Eye (tissue), 1 donor: ENCODE measurements at places on chromosomes 3 and 15.

DNA sequence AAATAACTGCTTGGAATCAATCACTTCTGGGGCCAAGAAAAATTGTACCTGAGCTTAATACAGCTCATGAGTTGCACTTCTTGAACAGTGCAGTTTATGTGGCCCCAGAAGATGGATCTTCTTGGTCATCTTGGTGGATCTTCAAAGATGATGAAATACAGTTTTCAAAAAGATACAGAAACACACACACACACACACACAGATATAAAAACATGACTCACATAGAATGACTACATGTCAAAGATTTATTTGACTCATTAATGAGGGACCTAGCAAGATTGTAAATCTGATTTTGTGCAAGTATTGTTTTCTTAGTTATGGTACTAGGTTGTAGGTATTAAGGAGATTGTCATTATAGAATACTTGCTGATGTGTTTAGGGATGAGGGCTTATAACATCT is 32.6 kb downstream of the PDCD6IP start:
- DNase-seq = no peak

DNA sequence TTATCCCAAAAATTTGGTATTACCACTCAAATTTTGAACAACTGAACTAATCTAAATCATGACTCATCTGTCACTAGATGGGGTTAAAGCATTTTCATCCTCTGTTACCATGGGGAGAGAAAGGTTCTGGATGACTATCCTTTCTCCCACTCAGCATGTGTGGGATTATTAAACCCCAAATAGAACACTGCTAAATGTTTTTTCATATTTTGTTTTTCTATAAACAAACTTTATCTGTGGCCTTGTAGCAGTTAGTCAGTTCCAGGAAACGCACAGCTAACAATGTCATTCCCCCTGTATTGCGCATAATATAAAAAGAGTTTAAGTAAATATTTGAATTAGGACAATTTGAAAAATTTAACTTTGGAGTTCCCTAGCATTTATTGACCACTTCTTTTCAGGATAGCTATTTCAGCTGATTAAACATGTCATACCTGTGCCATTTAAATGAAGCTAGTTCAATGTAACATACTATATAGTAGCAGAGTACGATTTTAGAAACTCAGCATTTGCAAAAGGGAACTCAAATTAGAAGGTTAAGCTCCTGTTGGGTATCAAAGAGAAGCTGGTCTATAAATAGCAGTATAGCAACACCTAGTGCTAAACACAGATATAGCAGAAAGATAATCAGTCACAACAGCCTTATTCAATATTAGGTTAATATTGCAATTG is 9.2 kb upstream of the TMEM212 start:
- DNase-seq = peak; percentile 48

DNA sequence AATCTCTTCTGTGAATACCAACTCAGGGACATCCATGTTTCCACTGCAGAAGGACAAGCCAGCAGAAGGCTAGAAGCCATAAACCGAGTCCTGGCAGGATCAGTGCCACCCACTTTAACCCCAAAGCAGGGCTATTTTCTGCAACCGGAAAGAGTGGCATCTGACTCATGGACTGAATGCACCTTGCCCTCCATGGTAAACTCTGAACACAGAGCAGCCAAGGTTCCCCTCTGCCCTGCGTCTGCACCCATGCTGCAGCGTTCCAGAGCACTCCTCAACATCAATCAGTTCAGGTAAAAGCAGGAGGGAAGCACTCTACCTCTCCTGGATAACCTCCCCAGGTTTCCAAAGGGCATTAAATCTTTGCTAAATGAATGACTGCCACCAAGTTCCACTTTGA is 801 bp upstream of the NGRN start:
- DNase-seq = no peak

GRCh38 chr3:150124142-150124541 is 153.4 kb upstream of the PFN2 start:
- no peak for DNase-seq

DNA sequence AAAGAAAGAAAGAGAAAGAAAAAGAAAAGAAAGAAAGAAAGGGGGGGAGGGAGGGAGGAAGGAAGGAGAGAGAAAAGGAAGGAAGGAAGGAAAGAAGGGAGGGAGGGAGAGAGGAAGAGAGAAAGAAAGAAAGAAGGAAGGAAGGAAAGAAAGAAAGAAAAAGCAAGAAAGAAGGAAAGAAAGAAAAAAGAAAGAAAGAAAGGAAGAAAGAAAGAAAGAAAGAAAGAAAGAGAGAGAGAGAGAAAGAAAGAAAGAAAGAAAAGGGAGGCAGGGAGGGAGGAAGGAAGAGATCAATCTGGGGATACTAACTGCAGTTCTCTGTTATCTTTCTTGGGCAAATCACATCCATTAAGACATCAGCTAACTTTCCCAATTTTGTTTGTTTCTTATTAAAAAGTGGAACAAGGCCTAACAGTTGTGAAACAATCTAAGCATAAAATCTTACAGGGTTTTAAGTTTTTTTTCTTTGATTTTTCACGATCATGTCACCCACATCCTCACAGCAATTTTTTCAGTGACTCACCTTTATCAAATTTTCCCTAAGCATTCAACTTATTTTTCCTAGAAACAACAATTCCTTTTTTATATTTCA is 36.8 kb downstream of the TBC1D2B start:
- DNase-seq = no peak

DNA sequence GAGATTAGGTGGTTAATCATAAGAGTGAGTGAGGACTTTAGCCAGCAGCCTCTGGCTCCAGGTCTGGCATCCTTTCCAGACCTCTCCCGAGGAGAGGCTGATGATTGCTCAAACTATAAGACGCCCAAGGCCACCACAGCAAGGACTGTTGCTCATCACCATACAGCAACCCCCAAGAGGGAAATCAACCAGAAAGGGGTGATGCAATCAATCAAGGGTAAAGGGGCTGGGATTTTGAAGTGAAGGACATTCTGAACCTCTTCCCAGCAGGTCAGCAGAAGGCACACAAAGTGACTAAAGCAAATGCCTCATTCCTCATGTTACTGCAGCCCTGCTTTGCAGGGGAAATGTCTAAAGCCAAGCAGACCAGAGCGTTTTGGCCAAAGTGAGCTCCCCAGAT is 247.3 kb upstream of the IGF1R start:
- DNase-seq = no peak

DNA sequence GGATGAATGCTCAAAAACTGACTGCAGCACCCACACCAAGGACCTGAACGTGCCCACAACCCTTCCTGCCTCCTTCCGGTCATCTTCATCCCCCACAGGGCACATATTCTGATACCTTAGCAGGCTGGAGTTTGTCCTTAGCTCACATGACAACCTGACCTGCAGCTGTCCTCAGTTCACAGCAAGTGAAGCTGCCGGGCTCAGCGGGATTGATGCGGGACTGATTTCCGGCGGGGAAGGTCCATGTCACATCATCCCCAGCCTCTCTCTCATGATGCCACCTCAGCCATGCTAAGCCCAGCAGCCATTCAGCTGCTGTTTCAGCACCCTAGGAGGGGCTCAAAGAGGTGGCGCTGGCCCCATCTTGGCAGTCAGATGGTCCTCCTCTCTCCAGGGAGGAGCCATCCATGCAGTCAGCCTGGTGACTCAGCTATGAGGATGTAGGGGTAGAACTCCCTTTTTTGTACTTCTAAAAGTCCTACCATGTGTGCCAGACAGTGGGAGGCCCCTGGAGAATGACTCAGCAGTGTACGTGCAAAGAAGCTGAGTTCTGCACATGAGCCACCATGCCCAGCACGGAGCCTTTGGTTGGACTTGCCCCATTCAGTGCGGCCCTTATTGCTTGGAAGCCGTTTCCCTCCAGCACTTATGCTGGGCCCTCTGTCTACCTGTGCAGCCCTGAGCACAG is 9.5 kb downstream of the CA12 start:
- no peak for DNase-seq

DNA sequence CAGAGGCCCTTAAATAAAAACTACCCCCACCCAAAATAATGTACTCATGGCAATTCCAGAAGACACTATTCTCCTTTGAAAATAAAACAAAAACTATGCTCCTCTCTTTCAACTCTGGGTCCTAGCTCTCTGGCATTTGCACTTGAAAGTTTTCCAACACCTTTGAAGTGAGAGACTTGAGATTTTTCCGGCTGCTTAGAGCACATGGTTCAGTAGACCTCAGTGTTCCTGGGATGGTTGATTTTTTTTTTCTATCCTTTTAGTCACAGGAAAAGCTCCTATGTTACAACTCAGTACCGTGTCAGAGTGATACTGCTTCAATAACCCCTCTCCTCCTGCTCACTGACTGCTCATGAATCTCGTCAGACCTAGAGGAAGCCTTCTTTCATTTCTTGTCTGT is 118.3 kb upstream of the TUSC7 start:
- peak; percentile 7 for DNase-seq

DNA sequence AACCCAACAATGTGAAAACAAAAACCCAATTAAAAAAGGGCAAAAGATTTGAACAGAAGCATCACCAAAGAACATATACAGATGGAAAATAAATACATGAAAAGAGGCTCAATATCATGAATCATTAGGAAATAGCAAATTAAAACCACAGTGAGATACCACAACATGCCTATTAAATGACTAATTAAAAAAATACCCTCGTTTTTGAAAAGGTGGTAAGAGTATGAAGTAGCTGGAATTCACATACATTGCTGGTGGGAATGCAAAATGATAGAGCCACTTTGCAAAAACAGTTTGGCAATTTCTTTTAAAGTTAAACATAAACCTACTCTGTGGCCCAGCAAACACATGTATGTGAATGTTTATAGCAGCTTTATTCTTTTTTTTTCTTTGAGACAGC is 75.8 kb downstream of the B3GNT5 start:
- DNase-seq = no peak

GRCh38 chr3:184912163-184912562 is 100.2 kb downstream of the VPS8 start:
- no peak for DNase-seq

- no peak for DNase-seq
Observed at GRCh38 chr15:38545179-38545578, 19.4 kb downstream of the RASGRP1 start.

- DNase-seq = peak; percentile 87
Observed at GRCh38 chr3:47780741-47781684, 680 bp downstream of the SMARCC1 start.

DNA sequence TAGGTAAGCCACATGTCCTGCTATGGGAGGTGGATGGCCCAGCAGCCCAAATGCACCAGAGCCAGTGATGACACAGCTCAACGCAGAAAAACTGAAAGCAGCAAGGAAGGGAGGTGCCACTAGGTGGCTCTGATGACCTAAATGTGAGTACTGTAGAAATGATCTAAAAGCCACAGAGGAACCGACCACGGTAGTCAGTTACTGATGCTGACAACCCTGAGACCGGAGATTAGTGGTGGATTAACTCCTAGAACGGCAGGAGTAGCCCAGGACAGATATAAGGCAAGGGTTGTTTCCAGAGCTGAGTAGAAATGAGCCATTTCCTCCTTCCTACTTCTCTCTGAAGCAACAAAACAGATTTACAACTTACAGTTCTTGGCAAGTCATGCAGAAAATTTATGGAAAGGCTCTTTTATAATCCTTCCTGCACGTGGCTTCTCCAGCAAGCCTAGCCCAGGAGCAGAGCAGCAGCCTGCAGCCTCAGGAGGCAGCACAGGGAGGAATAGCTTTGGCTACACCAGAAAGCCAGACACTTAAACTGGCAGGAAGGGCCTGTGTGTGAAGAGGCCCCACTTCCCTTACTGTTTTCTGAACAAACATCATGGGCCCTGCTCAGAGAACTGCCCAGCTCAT is 13.1 kb downstream of the FBXL22 start:
- peak; percentile 93 for DNase-seq

- DNase-seq = no peak
Observed at GRCh38 chr15:85141726-85142125, 160.1 kb downstream of the PDE8A start.

GRCh38 chr3:148727231-148727630 is 29.5 kb downstream of the AGTR1 start:
- DNase-seq = peak; percentile 74
